ENCODE measurements at places on chromosomes 16 and 17. TPM values are rescaled to one million over a fixed set of nuclear protein-coding genes. Genes with fewer than 3 reads are reported as not detected.

DNA sequence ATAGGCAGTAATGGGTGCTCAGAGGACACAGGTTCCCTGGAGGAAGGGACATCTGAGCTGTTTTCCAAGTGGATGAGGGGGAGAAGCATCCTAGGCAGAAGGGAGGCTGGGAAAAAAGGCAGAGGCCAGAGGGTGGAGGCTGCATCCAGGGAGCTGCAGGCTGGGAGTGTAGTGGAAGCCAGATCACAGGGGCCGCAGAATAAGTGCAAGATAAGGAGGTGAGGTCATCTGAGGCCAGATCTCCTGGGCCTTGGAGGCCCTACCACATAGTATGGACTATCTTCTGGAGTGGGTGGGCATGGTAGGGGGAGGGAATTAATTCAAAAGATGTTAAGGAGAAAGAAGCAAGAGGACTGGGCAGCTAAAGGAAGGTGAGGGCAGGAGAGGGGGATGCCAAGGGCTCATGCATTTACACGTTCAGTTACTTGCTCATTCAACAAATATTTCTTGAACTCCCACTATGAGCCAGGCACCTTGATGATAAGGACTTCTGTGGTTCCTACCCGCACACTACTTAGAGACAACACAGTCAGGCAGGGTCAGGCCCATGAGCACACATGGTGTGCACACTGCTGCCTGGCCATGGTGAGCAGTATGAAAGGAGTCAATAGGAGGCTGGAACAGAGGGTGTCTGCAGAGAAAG, 2.4 kb upstream of the RIPOR1 start:
- DNase-seq: no peak

DNA sequence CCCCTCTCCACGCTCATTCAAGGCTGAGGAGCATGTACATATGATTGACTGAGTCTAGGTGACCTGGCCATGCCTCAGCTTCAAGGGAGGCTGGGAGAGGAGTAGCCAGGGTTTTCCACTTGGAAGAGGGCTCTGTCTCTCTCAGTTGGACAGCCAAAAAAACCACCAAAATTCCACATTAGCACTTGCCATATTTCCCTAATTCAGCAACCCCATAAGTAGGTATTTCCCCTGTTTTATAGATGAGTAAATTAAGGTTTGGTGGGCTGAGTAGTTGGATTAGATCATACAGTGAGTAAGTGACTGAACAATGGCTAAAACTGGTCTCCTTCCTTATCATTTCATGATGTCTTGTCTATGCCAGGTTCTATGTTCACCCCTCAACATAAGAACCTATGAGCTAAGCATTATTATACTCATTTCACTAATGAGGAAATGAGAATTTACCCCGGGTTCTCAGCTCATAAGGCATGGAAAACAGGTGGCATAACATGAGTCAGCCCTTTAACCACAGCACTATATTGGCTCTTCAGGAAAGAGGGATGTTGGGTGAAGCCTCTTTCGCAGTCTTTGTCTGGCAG, 68.0 kb upstream of the GAS7 start:
- DNase-seq: no peak

DNA sequence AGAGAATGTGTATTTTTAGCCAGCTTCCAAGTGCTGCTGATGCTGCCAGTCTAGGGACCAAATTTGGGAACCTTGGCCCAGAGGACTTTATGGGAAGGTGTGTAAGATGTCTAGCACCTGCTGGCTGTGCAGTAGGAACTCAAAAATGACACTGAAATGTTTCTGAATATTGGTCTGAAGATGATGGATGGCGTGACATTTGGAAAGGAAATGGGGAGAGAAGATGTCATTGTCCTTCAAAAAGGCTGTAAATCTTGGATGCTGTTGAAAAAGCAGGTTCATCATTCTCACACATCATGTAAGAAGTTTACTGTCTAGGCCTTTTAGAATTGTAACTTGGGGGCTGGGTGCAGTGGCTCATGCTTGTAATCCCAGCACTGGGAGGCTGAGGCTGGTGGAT, 6.7 kb downstream of the EPN2 start:
- no peak for DNase-seq

DNA sequence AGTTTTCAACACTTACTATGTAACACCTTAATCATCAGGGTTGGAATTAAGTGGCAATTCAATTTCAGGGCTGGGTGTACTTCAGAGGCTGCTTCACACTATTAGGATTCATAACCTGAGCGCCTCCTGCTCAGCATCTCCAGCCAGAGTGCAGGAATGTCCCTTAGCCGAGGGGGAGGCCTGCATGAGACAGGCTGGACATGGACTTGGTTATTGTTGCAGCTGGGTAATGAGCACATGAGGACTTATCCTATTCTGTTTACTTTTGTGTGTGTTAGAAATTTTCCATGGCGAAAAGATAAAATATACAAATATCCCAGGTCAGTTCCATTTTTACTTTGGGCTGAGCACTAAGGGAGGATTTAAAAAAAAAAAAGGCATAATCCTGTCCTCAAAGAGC, 10.4 kb downstream of the PMM2 start:
- no peak for DNase-seq

The GDPD1 gene
- total RNA-seq: 3.2 TPM

GRCh38 chr17:59073972-59074371, 32.7 kb downstream of the TRIM37 start:
- peak; percentile 5 for DNase-seq

DNA sequence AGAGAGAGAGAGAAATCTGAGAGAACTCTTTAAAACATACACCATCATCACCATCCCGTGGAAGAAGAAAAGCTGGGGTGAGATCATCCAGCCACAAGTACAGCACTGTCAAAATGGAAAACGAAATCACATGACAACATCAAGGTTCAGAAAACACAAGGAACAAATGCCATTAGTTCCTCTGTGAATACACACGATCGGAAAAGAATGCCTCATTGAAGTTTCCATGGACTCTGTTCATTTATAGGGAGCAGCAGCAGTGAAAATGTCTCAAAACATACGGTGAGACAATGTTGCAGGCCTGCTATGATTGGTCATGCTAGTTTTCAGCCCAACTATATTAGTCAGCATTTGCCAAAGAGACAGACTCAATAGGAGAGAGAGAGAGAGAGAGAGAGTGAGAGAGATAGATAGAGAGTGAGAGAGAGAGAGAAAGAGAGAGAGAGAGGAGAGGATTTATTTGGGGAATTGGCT, 4.4 kb downstream of the CFAP97D1 start:
- no peak for DNase-seq

The CAPNS2 gene
- 1.9 TPM for total RNA-seq

The CETP gene
- total RNA-seq: 0.33 TPM

GRCh38 chr17:77496831-77497577, 356.2 kb downstream of the SEC14L1 start:
- DNase-seq: no peak

DNA sequence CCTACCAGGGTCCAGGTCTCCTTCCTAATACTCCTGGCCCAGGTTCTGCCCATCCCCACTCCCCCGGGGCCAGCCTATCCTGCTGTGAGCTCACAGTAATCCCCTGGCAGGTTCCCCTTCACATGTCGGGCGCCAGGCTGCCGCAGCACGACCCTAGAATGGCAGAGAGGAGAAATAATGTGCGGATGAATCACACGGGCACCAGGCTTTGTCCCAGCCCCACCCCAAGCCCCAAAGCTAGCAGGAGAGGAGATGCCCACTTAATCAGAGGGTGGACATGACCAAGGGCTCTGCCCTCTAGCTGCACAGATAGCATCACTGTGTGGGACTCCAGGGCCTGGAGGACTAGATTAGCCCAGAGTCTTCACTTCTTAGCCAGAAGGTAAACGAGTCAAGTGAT, 39.5 kb downstream of the ST3GAL2 start:
- DNase-seq: no peak

- no peak for DNase-seq
These were observed 67.7 kb downstream of the KATNIP start for GRCh38 chr16:27617665-27618064.

GRCh38 chr17:80961541-80962330, 29.9 kb upstream of the CHMP6 start:
- DNase-seq: no peak

GRCh38 chr17:50638606-50638965, 3.9 kb downstream of the ABCC3 start:
- DNase-seq: no peak

DNA sequence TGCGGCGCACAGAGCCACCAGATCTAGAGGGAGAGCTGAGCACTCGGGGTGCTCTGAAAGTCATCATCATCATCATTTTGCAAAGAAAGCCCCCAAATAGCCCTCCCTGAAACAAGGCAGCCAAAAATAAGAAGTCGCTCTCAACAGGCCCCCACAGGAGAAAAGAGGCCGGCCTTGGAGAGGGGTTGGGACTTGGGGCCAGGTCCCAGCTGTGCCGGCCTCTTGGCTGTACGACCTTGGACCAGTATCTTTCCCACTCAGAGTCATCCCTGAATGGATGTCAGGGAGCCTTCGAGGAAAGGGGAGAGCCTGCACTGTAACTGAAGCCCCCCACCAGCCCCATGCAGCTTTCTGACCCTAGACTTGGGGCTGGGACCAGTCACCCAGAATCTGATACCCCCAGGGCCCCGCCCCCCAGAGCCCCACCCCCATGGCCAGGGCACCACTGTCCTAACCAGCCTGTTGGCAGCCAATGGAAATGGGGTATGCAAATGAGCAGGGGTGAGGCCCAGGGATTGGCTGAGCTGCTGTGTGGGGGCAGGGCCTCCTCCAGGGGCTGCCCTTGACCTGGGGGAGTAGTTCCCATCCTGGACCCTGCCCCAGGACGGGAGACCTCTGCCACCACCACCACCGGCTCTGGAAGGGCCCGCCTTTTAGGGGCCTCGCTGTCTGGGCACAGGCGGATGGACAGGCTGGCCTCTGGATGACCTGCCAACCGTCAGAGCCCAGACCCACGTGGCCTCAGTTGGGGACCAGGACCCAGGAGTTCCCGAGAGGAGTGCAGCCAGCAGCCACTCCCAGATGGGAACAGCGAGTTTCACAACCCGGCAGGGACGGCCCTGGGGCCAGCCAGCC, 15.4 kb downstream of the ZFPM1 start:
- DNase-seq: no peak

DNA sequence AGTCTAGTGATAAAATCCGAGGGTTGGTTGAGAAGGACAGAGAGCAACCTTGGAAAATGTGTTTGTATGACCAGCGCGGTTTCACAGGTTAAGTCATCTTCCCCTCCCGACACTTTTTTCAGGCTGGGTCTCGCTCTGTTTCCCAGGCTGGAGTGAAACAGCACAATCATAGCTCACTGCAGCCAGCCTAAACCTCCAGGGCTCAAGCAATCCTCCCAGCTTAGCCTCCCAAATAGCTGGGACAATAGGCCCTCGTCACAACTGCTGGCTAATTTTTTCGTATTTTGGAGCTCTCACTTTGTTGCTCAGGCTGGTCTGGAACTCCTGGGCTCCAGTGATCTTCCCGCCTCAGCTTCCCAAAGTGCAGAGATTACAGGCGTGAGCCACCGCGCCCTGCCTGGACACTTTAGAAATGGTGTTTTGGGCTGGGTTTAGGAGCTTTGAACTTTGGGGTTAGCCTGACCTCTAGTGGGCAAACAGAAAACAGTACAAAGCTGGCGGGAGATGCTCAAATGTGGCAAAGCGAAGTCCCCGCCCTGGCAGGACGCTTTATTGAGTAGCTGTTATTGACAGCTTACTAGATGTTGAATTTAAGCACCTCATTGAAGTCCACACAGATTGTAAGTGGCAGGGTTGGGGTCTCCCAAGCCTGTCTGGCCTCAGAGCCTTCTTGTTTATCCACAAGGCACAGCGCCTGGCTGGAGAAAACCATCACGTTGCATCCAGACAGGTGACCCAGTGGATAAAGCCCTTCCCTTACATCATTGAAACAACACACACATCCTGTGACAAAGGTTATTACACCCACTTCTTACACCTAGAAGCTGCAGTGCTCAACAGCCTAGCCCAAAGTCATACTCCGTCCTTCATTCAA, 34.7 kb upstream of the RBBP6 start:
- DNase-seq: no peak

DNA sequence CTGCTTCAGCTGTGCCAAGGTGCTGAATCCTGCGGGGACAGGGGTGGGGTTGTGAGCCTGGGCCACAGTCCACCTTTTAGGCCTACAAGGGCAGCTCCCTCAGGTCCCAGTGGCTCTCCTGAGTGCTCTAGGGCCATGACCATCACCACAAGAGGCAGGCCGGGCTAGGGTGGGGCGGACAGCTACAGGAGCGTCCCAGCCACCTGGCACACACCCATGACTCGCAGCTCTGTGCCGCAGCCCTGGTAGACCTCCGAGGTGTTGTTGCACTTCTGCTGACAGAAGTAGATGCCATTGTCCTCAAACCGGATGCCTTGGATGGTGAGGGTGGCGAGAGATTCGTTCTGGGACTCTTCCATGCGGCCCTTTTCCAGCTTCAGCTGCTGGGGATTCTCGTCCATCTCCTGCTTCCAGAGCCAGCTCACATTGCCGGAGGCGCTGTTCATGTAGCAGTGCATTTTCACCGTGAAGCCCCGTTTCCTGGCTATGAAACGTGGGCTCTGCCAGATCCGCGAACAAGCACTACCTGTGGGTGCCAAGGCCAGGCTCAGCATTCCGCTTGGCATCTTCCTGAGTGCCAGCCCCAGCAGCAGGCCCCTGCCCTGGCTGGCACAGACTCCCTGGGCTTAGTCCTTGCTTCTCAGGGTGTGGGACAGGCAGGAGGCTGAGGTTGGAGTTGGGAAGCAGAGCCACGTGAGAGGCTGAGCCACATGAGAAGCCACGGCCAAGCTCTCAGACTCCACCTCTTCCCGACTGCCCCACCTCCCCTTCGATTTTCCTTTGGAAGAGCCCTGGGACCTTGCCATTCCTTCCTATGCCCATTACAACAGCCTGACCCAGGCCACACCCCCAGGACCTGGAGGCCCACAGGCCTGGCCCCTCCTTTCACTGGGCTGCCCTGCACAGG, 2.0 kb downstream of the CD79B start:
- no peak for DNase-seq

The INTS2 gene
- 24.7 TPM for total RNA-seq

- peak; percentile 79 for DNase-seq
These were observed 22.5 kb upstream of the SLC35B1 start for GRCh38 chr17:49730078-49730784.

DNA sequence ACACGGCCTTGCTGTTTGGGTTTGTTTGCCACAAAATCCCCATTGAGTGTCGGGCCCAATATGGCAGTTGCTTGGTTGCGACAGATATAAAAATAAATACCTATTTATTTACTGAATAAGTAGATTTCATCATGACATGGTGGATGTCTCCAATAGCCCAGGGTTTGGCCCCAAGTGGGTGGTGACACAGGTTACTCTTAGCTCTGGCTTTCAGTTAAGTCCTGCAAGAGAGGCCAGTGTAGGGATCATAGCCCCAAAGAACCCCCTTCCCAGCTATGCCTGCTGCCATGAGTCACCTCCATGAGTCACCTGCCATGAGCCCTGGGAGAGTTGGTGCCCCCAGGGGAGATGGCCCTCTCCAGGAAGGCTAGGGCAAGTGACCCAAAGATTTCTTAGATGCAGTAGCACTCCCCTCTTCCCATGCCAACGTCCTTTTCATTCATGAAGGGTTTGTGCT, 78.7 kb upstream of the LGALS9 start:
- no peak for DNase-seq

The RAMP2 gene
- 2.1 TPM for total RNA-seq

The SLFN11 gene
- 225 TPM for total RNA-seq

GRCh38 chr17:22409160-22409751, 716.9 kb downstream of the KCNJ18 start:
- no peak for DNase-seq

The CCL2 gene
- total RNA-seq: 135 TPM

The C16orf89 gene
- total RNA-seq: not detected
